ENCODE measurements at places on chromosomes 2 and 18.

DNA sequence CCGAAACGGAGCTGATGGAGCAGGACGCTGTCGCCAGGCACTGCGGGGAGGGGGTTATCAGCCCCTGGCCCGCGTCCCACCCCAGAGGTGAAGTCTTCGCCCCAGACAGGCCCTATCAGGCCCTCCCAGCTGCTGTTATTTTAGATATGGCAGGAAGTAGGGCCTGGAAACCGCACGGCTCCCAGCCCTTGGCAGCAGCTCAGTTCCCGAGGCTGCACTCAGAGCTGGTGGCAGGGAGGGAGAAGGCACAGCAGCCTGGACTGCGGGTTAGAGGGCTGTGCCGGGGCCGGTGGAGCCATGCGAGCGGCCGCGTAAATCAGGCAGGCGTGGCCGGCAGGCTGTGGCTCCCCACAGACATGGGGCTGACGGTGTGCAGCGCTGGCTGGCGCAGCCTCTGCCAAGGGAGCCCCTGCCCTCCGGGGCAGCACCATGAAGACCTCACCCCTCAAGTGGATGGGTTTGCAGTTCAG lies 111.4 kb downstream of the NFATC1 start:
- no peak for DNase-seq

DNA sequence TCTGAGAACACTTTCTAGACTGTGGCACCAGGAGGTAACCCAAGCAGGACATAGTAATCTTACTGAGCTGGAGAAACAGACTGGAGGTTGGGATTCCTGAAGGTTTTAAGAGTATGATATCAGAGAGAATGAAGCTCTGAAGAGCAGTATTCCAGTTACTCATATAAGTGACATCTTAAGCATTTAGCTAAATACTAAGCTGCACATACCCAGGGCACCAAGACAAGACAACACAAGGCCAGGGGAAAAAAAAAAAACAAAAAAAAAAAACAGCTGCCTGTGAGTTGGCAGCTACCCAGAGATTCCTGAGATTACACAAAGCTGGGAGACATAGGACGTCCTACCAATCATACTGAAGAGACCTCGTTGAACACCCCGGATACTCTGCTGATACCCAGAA lies 175.8 kb downstream of the SRBD1 start:
- peak; percentile 70 for DNase-seq

- DNase-seq, result no peak
Measured at GRCh38 chr2:119010336-119010735, 68.3 kb downstream of the MARCO start.

DNA sequence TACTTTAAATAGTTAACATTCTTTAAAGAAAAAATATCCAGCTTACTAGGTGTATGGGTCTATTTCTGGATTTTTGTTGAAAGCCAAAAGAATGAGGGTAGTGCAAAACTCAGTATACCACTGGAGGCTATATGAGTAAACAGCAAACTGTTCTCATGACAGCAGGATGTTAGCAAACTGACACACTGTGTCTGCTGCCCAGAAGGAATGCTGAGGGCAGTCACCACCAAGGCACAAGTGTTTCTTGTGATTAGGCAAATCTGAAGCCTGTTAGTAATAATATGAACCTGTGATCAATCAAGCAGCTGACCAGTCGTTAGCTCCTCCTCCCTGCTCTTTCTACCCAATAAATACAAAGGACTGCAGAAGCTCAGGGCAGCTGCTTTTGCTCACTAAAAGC lies 50.5 kb upstream of the SULT1C3 start:
- no peak for DNase-seq

DNA sequence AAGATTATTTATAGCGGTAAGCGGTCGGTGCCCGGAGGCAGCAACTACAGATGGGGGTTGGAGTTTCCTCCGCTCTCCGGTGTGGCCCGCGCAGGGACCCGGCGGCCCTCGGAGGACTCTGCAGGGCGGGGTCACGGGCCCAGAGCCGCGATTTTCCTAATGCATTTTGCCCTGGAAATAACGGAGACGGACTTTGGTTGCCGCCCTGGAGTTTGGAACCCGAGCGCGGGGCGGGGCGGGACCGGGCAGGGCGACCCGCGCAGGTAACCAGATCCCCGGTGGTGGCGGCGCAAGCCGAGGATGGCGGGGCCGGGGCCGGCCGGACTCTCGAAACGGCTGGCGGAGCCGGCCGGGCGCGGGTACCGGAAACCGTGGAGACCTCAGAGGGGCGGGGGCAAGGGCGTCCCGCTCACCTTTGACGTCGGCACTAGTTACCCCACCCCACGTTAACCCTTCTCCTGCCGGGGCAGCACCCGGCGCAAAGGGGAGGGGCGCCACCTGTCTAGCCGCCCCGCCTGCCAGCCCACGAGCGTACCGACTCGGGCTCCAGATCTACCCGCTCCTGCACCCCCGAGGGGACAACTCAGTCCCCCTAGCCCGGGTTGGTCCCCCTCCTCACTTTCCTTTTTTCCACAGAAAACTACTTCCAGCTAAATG lies 2.9 kb downstream of the CYP26B1 start:
- no peak for DNase-seq

DNA sequence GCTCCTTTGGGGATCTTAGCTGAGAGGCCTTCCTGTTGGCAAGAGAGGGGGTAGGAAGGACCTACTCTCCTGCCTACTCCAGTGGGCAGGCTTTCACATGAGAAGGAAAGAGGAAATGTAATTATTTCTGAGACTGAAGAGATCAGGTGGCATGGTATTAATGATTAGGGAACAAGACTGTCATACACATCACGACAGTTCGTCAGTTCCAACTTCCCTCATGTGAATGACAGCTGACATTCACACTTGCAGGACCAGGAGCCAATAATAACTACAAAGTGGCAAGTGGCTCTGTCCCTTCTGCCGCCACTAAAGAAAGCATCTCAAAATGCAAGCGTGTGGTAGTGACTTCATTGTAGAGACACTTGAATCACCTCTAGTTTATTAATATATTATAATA lies 90.0 kb downstream of the ZCCHC2 start:
- DNase-seq, result no peak

GRCh38 chr18:63480476-63480875 lies 3.7 kb downstream of the SERPINB5 start:
- no peak for DNase-seq

- DNase-seq, result no peak
Measured at GRCh38 chr2:30366199-30366691, 80.8 kb upstream of the LCLAT1 start.

DNA sequence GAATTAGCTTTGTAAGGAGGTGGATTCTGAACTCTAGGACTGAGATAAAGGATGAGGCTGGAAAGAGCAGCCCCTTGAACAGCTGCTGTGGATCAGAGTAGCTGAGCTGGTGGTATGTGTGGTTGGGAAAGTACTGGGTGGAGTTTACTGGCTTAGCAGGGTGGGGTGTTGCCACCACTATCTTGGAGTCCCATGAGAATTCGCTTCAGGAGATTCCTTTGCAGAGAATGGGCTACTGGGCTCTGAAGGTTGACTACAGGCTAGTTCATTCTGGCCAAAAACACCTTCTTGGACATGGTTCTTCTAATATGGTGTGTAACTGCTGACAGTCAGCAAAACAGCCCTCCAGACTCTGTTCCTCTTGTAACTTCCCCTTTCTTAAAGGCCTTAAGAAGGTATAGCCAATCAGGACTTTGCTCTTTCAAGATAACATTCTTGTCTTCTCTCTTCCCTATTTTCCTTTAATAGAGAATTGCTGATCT lies 52.7 kb downstream of the TET3 start:
- DNase-seq, result no peak

DNA sequence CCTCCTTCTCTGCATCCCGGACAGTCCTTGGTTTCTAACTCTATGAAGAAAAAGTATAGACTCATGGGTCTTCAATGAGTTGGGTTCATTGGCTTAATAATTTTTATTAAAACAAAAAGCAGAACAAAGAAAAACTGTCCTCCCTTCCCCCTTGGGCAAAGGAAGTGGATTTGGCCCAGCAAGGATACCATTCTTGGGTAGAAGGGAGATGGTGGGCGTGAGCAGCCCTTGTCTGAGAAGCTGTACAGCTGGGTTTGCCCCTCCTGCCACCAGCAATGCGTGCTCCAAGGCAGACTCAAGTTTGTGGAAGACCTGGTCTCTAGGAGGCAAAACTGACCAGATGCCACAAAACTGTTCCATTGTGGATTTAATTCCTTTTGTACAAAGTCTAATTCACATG lies 12.7 kb downstream of the PCARE start:
- DNase-seq, result no peak

GRCh38 chr2:195318440-195319111 lies 338.4 kb upstream of the SLC39A10 start:
- peak; percentile 17 for DNase-seq

- DNase-seq, result no peak
Measured at GRCh38 chr2:190571686-190572085, 37.2 kb upstream of the NEMP2 start.

DNA sequence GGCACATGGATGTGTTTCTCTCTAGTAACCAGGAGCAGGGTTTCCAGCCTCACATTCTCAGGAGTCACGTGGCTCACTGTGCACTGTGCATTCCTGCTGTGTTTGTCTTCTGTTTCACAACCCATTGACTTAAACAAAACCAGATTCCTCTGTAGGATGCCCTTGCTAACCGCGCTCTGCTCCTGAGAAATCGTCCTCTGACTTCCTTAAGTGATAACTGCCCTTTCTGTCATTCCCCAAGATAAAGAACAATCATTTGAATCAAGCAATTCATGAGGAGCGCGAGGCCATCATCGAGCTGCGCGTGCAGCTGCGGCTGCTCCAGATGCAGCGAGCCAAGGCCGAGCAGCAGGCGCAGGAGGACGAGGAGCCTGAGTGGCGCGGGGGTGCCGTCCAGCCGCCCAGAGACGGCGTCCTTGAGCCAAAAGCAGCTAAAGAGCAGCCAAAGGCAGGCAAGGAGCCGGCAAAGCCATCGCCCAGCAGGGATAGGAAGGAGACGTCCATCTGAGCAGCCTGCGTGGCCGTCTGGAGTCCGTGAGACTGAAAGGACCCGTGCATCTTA lies 60.2 kb downstream of the RALBP1 start:
- peak; percentile 93 for DNase-seq

DNA sequence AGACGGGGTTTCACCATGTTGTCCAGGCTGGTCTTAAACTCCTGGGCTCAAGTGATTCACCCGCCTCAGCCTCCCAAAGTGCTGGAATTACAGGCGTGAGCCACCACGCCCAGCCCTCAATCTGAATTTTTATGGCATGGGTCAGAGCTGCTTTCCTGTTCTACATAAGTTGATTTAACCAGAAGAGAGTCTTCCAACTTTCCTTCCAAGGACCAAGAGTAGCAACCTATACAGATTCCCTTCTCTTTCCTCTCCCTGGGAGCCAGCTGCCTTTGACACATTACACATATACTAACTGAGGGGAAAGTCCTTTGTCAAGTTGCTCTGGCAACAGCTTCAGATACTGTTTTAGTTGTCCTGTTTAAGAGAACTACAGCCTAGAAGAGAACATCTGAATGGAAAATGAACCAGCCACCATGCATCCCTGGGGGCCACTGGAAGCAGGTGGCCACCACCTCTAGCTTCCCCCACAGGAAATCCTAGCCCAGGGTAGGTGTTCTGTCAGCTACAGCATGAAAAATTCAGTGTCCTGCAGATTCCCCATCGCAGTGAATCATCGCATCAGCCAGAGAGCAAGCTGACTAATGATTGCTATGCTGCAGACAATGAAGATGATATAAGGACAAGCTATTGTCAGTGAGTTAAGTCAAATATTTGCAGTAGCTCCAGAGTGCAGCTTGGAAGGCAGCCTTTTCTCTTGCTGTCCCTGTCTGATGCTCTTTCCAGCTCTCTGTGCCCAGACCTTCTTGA lies 62.9 kb downstream of the POMC start:
- peak; percentile 31 for DNase-seq

DNA sequence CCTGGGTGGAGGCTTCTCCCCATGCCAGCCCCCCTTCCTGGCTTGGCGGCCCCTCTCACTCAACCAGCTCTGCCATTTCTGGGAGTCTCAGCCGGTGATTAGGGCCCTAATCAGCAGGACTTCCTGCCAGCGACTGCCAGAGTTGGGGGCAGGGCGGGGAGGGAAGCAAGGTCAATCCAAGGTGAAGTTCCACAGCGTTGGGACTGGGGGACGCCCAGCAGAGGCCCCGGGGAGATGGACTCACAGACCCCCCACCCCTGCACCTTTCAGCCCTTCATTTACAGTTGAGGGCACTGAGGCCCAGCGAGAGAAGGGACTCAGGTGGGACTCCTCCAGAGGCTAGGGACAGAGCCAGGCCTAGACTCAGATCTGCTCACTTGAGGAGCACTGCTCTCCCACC lies 65.3 kb downstream of the TNS1 start:
- no peak for DNase-seq

DNA sequence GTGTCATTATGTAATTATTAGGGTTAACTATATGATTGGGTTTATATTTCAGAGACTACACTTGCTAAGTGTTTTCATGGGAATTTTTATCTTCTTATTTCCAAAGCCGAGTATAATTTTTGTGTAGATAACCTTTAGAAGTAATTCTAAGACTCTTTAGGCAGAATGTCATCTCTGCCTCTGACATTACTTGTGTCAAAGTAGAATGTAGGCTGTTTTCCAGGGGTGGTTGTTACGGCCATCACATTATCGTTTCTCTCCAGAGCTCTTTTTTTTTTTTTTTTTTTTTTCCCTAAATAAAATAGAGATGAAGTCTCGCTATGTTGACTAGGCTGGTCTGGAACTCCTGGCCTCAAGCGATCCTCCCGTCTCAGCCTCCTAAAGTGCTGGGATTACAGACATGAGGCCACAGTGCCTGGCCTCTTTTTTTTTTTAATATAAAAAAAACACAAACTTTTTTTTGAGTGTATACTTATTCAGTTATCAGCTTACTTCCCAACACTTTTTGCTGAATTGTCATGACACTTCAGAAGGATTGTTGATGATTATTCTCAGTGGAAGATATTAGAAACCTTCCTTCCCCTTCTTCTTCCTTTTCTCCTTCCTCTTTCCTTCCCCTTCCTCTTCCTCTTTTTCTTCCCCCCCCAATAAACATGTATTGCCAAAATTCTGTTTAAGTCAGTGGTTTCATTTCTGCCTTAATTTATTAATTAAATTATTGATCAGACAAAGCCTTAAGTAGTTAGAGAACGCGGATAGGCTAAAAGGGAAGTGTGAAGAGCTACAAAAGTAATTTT lies 2.3 kb downstream of the PIKFYVE start:
- no peak for DNase-seq

- peak; percentile 92 for DNase-seq
Measured at GRCh38 chr2:47288864-47289263, 114.1 kb upstream of the MSH2 start.

DNA sequence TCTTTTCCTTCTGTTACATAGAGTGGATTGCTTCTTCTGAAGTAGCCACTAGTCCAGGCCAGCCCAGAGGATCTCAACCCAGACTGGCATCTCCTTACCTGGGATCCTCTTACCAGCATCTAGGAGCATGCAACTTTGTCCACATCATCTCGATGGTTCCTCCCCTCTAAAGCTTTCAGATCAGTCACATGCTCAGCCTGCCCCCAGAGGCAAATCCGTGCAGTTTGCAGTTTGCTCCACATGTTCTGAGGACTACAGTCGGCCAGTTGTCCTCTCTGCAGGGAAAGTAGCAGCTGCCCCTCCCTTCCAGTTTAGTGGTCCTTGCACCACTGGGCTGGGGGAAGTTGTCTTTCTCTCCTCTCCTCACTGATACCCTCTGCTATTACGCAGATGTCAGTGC lies 259.8 kb upstream of the APCDD1 start:
- DNase-seq, result no peak

Data from fibroblast of skin of left biceps (primary cell).